ENCODE measurements at places on chromosomes 12 and 14.

GRCh38 chr14:62885451-62885850, 159.8 kb downstream of the KCNH5 start:
- no peak for DNase-seq

GRCh38 chr14:67141146-67141900, 47.9 kb upstream of the GARIN2 start:
- no peak for DNase-seq

DNA sequence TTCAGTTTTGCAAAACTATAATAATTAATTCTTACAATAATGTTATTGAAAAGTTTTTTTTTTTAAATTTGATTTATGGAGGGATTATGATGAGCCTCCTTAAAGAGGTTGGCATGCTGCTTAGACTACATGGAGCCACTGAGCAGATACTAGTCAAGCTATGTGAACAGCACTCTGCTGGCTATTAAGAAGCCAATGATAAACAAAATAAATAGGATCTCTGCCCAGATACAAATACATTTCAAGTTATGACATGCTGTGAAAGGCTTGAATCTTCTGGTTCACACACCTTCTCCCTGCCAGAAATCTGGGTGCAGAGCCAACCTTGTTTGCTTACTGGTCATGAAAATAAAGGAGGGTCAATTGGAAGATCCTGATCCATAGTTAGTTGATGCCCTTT, 107.4 kb upstream of the NAV3 start:
- DNase-seq = no peak

- no peak for DNase-seq
Observed at GRCh38 chr12:64450057-64450640, 1.8 kb upstream of the TBK1 start.

- no peak for DNase-seq
Observed at GRCh38 chr12:115799610-115800009, 477.9 kb downstream of the MED13L start.

DNA sequence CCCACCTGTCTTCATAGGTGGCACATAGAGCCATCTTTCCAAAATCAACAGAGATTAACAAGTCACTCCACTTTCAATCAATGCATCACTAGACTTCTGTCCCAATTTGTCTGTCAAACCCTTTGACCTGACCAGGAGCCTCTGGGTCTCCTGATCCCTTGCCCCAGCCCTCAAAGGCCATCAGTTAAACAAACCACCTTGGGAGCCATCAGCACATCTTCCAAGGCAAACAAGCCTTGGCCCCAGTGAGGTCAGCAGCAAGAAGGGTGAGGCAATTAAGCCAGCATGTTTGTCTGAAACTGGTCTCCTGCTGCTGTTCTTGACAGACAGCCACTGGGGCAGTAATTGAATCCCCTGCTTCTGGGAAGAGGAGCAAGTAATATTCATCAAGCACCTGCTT, 742.8 kb upstream of the TBX3 start:
- no peak for DNase-seq
